ENCODE measurements at places on chromosomes 1 and 21. TPM values are rescaled to one million over a fixed set of nuclear protein-coding genes. Genes with fewer than 3 reads are reported as not detected.

Gene ANKRD34A
- total RNA-seq, result 0.82 TPM

Gene PPIAL4G
- 0.24 TPM for total RNA-seq

Gene HSD3B1
- not detected for total RNA-seq

- H3K27ac ChIP-seq, result peak overlapping the region; percentile 64
- peaks cover 4% of the 10 kb centered on the region for H3K27me3 ChIP-seq
- H3K36me3 ChIP-seq, result no peaks in the 10 kb centered on the region
Observed at GRCh38 chr1:202046227-202046626, 35.8 kb downstream of the ELF3 start.

Gene NCDN
- total RNA-seq, result 23.3 TPM

Gene RBP7
- total RNA-seq, result 4.6 TPM
